Activated naive CD4-positive, alpha-beta T cell (primary cell): ENCODE measurements at places on chromosomes 3 and 15.

- DNase-seq: no peak
Measured at GRCh38 chr3:55742022-55742831, 255.1 kb upstream of the WNT5A start.

DNA sequence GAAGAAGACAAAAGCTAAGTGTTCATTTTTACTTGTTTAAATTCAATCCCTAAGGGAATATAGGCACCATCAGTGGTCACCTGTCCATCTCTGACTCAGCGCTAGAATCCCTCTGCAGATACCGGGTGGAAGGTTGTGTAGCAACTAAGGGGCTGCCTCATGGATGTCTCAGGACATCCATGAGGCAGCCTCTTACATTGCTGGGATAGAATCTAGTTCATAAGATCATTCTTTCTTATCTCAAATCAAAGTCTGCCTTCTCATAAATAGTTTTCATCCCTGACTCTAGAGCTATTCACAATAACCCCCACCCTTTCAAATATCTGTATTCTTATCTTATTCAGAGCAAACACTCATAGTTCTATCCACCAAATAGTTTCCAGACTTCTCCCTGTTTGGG lies 38.1 kb downstream of the HSPBAP1 start:
- DNase-seq: no peak

DNA sequence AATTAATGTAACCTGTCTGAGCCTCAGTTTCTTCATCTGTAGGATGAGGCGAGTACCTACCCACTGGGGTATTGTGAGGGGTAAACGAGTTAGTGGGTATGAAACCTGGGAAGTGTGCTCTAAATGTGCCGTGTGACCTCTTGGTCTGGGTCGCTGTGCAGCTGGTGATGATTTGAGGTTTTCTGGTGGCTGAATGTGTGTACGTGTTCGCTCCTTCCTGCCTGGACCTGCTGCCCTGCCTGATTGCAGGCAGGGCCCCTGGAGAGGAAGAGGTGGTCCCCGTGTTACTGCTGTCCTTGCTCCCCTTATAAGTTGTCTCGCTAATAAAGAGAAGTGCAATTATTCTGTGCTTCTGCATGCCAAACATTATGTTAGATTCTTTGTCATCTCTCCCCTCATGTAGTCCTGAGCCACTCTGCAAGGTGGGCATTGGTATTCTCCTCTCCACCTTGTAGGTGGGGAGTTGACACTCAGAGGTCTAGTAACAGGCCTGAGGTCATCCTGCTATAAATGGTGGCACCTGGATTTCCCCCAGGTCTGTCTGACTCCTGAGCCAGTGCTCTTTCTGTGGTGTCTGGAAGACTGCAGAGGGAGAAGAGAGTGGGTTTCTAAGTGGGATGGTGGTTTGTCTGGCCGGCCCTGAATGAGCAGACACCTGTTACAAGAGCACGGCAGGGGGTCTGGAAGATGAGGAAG lies 15.7 kb downstream of the PDIA5 start:
- DNase-seq: no peak

GRCh38 chr3:58335652-58335947 lies 2.9 kb downstream of the PXK start:
- no peak for DNase-seq

GRCh38 chr3:120129051-120129450 lies 34.8 kb upstream of the GSK3B start:
- DNase-seq: no peak

GRCh38 chr15:38602910-38603670 lies 38.5 kb upstream of the RASGRP1 start:
- DNase-seq: no peak

DNA sequence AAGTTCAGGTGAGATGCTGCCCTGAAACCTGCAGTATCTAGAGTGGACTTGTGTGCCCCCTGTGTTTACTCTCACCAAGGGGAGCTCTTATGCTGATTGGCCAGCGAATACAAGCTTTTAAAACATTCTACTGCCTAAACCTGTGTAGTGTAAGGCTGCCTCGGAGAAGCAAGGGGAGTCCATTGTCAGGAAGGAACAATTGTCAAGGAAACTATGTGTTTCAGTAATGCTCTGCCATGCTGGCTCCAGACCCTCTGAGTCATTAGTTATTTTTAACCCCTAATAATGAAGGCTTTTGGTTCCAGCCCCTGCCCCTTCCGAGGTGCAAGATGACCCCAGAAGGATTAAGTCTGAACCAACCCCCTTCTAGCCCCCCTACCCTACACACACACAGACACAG lies 66.1 kb upstream of the CHMP2B start:
- DNase-seq: no peak

DNA sequence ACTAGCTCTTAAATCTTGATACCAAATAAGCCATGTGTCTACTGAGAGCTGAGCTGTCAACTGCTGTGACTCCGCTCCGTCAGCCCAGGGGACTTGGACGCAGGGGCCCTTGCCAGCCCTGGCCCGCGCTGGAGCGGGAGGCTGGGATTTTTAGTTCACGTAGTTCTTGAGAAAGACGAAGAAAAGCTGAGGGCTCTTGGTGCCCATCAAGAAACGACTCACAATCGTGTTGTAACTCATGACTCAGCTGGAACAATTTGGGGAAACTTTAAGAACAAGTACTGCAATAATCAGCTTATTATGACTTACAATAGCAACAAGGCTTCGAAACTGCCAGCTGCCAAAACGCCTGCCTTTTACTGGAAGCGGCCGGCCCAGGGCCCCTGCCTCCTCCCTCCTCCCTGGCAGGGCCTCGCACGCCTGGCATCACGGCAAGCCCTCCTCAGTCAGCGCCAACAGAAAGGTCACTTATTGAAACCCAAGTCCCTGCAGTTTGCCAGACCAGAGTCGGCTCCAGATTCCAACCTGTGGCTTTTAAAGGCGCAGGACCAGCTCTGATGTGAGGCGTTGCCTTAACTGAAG lies 60.3 kb downstream of the RGMA start:
- no peak for DNase-seq

- DNase-seq: no peak
Measured at GRCh38 chr3:115380883-115381572, 233.9 kb upstream of the ZBTB20 start.

- no peak for DNase-seq
Measured at GRCh38 chr15:74504418-74504817, 36.6 kb upstream of the ARID3B start.

DNA sequence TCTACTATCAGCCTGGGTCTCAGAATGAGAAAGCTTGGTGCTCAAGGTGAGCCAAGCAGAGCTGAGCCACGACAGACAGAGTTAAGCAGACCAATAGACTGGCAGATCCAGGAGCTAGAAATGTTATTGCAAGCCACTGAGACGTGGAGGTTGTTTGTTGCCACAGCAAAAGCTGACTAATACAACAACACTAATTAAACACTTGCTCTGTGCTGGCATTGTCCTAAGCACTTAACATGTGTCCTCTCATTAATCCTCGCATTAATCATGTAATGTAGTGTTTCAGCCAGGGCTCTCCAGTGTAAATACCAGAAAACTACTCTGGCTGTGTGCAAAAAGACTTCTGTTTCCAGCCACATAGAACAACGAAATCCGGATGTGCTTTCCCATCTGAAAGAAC lies 11.6 kb upstream of the SPSB4 start:
- DNase-seq: no peak

DNA sequence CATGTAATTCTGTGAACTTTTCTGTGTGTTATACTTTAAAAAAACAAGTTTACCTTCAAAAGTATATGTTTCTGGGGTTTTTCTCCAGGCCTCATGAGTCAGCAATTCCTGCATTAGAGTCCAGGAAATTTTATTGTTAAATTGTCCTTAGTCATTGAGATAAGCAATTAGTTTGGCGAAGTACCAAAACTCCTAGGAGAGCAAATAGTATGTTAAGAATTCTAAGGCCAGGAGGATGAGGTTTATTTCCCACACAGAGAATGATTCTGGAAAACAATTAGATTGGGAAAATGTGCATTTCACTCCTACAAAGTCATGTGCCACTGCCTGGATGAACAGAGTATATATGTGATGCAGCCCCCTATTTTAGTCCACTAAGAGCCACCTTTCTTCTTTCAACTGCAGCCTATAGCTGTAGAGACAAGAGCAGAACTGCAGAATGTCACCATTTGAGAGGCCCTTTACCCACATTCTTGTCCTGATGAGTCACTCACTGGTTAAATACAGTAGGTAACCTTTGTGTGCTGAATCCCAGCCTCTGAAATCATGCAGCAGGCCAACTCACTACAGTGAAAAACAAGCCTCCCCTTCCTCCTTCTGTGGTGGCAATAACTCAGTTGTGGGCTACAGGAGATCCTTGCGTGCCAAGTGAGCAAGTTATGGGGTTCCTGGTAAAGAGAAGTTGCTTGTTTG lies 452.8 kb upstream of the THBS1 start:
- DNase-seq: no peak

DNA sequence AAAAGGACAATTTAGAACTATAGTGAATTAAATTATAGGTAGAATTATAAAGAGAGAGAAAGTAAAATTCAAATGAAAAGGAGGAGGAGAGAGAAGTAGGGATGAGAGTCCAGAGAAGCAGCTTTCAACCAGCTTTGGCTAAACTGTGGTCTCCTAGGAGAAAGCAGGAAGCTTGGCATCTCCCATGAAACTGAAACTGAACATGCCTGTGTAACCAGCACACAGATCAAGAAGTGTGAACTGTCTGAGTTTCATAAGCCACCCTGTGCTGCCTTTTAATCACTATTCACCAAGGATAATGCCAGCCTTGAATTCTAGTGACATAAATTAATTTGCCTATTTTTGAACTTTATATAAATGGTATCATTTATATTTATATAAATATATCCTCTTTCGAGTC lies 128.5 kb downstream of the MYRIP start:
- no peak for DNase-seq

DNA sequence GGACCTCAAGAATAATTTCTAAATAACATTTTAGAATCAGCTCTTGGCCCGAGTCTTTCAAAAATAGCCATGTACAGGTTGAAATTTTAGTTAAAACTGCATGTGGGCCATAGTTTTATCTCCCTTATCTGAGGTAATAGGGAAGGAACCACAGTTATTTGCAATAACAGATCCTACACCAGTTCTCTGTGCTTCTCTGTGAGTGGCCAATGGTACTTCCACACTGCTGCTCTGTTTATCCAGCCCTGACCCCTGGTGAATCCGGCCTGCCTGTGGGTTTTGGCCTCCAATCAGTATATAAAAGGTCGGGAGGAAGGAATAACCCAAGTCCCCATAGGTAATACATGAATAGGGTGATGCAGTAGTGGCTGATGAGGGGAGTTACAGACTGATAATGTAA lies 48.0 kb upstream of the TNIK start:
- no peak for DNase-seq

DNA sequence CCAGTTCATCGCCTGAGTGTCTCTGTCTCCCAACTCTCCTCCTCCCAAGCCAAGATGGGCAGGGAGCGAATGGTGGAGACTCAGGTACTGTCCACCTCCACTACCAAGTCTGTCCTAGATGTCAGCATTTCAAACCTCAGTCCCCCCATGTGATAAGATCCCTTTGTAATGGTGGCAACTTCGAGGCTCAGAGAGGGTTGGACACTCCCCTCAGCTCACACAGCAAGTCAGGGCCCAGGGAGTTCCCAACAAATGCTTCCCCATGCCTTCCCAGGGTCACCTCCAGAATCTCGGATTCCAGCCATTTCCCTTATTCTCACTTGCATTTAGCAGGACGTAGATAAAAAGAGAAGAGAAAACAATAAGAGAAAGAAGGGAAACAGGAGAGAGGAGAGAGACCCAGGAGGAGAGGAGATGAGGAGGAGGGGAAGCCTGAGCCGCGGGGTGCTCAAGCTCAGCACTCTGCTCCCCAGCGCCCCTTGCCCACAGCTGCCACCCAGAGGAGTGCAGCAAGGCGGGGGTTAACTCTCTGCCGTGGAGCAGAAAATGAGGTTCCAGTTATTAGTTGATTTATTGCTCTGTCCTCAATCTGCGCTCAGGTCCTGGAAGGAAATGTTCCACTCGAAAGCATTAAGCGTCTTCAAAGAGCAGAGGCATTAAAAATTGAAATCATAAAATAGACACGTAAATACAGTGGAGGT lies 84.1 kb upstream of the LINGO1 start:
- DNase-seq: no peak

GRCh38 chr3:170522201-170522600 lies 63.7 kb downstream of the SLC7A14 start:
- DNase-seq: no peak

- no peak for DNase-seq
Measured at GRCh38 chr3:52851348-52851747, 16.5 kb upstream of the MUSTN1 start.

DNA sequence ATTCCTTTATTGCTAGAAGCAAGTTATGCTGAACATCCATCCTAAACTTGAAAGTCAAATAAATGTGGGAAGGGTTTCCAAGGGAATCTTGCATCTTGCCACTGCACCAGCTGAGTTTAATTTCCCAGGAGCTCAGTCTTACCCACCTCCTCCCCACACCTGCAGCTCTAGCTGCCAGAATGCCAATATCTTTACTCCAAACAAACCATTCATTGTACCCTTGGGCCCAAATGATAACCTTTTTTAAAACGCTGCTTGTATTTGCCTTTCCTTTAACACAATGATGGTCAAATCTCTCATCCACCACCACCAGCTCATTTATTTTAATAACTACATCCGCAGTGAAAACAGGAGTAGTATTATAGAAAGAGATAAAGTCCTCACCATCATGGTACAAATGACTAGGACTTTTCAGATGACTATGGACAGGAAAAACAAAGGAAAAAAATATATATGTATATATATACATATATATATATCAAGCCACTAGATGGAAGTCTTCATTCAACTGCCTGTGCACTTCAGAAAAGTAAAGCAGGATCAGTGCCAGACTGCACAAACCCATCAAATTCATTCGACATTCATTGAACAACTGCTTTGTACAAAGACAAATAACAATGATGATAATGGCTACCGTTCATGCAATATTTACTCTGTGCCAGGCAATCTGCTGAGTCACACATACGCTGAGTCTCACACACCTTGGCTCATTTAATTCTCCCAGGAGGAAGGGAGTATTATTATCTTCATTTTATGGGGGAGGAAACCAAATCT lies 44.0 kb downstream of the BFSP2 start:
- no peak for DNase-seq

- no peak for DNase-seq
Measured at GRCh38 chr3:140610544-140610943, 67.3 kb upstream of the TRIM42 start.

DNA sequence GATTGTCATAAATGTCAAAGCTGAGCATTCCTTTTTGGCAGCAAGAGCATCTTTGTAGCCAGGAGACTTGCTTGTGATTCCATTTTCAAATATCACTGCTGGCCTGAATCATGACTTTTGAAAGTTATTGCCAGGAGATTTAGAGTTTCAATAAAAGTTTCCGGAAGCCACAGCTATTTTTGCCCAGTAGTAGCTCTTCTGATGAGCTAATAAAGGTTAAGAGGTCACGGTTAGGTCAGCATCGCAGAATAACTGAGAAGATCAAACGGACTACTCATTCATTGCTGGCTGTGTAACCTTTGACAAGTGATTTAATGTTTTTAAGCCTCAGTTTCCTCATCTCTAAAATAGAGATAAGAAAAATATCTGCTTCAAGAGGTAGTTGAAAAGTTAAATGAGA lies 105.1 kb upstream of the ETV5 start:
- DNase-seq: no peak
